ENCODE measurements at places on chromosomes 4 and X. TPM values are rescaled to one million over a fixed set of nuclear protein-coding genes. Genes with fewer than 3 reads are reported as not detected.

KLF8 gene
- total RNA-seq = 22.2 TPM

ZMAT1 gene
- total RNA-seq = 3.9 TPM

HS3ST1 gene
- 4.2 TPM for total RNA-seq

TMEM271 gene
- not detected for total RNA-seq

GRCh38 chrX:70434914-70435586, 9.6 kb upstream of the DLG3 start:
- no peak for DNase-seq

DNA sequence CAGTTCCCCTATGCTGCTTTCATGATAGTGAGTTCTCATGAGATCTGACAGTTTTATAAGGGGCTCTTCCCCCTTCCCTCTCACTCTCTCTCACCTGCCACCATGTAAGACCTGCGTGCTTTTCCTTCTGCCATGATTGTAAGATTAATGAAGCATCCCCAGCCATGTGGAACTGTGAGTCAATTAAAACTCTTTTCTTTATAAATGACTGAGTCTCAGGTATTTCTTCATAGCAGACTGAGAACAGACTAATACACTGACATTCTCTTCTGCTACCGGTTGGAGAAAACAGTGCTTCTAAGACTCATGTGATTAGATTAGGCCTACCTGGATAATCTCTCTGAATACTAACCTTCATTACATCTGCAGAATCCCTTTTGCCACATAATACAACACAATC, 45.4 kb upstream of the TRPC5OS start:
- DNase-seq = no peak

DNA sequence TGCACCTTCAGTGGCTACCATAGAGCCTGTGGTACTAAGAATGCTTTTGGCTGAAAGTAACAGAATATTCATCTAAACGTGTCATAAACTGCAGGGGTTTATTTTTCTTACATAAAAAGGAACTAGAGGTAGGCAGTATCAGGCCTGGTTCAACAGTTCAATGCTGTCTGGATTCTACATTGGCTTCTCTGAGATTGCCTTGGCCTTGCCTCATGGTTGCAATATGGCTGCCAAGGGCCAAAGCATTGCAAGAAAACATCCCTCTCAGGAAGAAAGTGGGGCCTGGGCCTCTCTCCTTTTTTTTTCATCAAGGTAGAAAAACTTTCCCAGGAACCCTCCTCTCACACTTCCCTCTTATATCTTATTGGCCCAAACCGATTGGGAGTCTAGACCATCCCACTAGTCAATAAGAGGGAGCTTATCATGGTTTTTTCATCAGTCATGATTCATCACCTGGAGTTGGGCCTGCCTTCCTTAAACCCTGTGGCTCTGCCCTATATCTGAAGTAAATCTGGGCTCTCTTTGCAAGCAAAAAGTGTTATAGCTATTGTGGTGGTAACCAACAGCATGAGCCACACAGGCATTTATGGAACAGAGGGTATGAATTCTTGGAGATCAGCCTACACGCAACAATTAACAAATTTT, 1.8 kb upstream of the DOCK11 start:
- DNase-seq = no peak

All from mesenteric fat pad (tissue), 1 donor.